Osteoblast (primary cell): ENCODE measurements at places on chromosomes 3 and 15.
A peak's percentile ranks its signal among the peaks of the same experiment; 100 is the strongest.

GRCh38 chr3:197749315-197749600 is 425 bp upstream of the FYTTD1 start:
- peak; percentile 92 for DNase-seq

- DNase-seq, result no peak
Measured at GRCh38 chr3:76065964-76066363, 280.6 kb upstream of the ZNF717 start.

GRCh38 chr3:186959029-186959624 is 28.8 kb downstream of the ST6GAL1 start:
- no peak for DNase-seq

- DNase-seq, result peak; percentile 0
Measured at GRCh38 chr3:99319450-99319849, 318.9 kb upstream of the COL8A1 start.

DNA sequence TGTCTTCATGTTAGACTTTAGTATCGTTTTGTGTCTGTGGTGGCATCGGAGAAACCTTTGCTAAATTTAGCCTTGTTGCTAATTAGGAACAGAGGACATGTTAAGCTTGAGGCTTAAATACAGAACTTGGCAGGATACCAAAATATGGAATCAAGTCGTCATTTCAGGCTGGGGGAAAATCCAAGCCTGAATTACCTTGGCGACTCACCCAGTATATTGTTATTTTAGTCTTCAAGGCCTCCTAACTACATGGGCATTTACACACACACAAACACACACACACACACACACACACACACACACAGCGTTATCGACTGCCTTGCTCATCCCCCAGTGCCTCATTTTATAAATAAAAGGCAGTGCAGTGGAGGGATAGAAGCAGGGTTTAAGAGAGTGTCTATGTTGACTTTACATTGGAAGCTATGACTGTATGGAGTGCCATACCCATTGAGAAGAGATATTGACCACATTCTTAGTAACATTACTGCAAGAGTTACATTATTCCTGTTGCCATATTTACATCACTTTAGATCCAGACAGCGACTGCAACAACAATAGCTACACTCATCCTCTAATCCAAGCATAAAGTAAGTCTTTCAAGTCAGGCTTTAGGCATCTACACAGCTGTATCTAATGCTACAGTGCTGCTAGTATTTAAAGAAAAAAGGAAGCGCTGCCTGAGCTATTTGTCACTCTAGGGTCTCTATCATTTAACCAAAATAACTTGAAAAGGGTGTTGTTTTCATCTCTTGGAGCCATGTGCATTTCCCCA is 210.8 kb upstream of the SEMA6D start:
- no peak for DNase-seq

DNA sequence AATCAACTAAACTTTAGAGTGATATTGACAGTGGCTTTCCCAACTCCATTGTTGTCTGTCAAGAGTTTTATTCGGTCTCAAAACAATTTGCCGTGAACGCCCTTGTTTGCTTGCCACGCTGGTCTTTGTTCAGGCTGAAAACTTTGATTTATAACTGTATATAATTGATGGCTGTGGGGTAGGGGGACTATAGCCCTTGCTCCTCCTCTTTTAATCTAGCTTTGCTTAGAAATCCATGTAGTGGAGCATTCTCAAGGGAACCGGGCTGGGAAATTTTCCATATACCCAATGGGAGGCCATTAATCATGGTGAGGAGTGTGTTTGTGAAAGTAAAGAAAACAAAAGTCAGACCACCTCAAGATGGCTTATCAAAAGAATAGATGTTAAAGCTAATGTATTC is 339.8 kb upstream of the RARB start:
- DNase-seq, result no peak

- DNase-seq, result no peak
Measured at GRCh38 chr3:71972031-71972430, 187.1 kb upstream of the PROK2 start.

- no peak for DNase-seq
Measured at GRCh38 chr15:67781907-67782690, 43.2 kb upstream of the SKOR1 start.

GRCh38 chr3:81249540-81250029 is 511.9 kb downstream of the GBE1 start:
- DNase-seq, result no peak

DNA sequence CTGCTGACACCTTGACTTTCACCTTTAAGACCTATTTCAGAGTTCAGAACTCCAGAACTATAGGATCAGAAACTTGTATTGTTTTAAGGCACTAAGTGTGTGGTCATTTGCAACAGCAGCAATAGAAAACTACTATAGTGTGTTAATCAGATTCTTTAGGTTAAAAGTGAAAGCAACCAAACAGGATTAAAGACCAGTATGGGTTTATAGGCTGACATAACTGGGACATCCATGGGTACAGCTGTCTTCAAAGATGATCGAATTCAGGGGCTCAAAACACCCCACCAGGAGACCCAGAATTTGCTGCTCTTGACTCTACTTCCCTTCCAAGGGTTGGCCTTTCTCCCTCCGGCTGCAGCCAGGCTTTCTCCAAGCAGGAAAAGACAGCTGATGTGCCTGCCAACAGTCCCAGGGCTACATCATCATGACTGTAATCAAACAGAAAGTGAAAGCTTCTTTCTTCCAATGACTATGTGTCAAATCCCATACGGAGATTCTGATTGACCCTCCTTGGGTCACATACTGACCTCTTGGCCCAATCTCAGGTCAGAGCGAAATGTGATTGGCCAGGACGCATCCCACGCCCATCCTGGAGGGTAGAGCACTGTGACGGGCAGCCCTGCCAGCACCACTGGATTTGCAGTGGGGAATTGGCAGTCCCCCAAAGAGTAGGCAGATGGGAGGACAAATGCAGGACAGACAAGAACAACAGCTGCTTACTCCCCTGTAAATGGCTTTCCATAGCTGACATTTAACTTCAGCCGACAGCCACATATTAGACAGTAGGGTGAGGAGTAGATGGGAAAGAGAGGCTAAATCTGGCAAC is 51.4 kb upstream of the RNF7 start:
- DNase-seq, result peak; percentile 83

DNA sequence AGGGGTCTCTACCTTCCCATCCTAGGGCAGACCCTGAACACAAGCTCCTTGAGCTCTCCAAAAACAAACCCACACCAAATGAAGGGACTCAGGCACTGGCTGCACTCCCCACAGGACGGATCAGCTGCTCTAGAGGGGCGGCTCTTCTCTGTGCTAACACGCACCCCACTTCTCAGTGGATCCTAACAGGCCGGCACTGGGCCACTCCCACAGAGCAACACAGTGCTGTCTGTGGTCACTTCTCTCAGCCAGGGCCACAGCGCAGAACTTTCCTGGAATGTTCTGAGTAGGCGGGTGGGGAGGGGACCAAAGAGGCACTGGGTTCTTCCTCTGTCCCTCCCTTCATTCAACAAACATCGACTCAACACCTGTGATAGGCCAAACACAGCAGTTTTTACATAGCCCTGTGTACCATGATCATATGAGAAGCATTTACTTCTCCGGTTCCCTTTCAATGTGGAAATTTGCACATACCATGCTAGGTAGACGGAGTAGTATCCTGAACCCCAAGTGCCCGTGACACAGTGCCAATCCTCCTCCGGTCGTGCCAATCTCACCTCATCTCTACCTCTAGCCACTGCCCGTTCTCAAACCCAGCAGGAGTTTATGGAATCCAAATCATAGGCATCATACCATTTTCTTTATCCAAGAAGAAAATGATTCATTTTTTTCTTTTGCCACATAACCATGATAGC is 98.1 kb downstream of the LRIG1 start:
- DNase-seq, result peak; percentile 88

DNA sequence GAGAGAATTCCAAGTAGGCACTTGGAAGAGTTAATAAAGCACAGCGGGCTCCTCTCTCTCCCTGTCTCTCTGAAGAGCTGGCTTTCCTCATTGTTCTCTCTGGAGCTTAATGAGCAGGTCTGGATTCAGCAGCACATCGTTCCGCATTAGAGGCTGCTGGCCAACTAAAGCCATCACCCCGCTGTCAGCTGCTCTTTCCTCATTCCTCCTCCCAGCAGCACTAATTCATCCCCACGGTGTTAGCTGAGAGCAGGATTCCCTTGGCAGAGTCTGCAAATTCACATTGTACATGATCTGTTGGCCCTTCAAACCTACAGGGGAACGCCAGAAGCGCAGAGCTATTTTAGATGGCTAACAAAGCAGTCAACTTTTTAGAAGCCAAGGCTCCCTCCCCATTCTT is 44.2 kb downstream of the SGO1 start:
- no peak for DNase-seq

GRCh38 chr3:151873398-151873797 is at the start of gene SUCNR1:
Gene SUCNR1 (plus strand): TSS chr3:151873643. CDS start chr3:151879893, 6,250 bp downstream.
- DNase-seq, result no peak

- DNase-seq, result no peak
Measured at GRCh38 chr3:68458581-68458980, 473.8 kb downstream of the TAFA4 start.

DNA sequence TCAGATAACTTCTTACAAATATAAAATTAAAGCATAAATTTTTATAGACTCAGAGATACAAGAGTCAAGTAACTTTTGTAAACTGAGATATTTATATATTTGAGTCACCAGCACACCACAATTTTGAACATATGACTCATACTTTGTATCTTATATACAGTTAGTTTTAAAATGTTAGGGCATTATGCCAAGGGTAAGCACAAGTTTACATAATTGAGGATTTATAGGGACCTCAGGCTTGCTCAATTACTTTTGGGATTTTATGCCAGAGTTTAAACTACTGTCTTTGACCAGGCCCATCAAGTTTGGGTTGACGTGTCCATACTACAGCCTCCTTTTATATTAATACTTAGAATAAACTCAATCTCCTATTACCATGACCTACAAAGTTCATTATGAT is 7.4 kb upstream of the FGF7 start:
- DNase-seq, result peak; percentile 38

- DNase-seq, result peak; percentile 93
Measured at GRCh38 chr3:12508291-12508700, 24.0 kb downstream of the TSEN2 start.

- DNase-seq, result peak; percentile 25
Measured at GRCh38 chr15:99986297-99987118, 253.3 kb upstream of the LYSMD4 start.

- DNase-seq, result no peak
Measured at GRCh38 chr3:184836090-184836822, 24.3 kb downstream of the VPS8 start.
